ENCODE measurements at places on chromosomes 1 and 21. TPM values are rescaled to one million over a fixed set of nuclear protein-coding genes. Genes with fewer than 3 reads are reported as not detected.

Gene ACTL8
- not detected for total RNA-seq

Gene CADM3
- not detected for total RNA-seq

Gene FAM72D
- 7.9 TPM for total RNA-seq

Gene GJA9
- total RNA-seq = not detected

Gene NBPF6
- total RNA-seq = 0.23 TPM

- H3K27ac ChIP-seq = no peak overlapping the region
- H3K27me3 ChIP-seq = no peaks in the 10 kb centered on the region
- H3K4me1 ChIP-seq = peaks cover 55% of the 10 kb centered on the region
- no peak overlapping the region for H3K4me3 ChIP-seq
- no peak for DNase-seq
Observed at GRCh38 chr1:116572771-116573430, 2.1 kb upstream of the CD58 start.

- H3K27ac ChIP-seq = no peak overlapping the region
- DNase-seq = no peak
- H3K4me3 ChIP-seq = no peak overlapping the region
Observed at GRCh38 chr1:64315402-64315801, 112.0 kb downstream of the UBE2U start.

DNA sequence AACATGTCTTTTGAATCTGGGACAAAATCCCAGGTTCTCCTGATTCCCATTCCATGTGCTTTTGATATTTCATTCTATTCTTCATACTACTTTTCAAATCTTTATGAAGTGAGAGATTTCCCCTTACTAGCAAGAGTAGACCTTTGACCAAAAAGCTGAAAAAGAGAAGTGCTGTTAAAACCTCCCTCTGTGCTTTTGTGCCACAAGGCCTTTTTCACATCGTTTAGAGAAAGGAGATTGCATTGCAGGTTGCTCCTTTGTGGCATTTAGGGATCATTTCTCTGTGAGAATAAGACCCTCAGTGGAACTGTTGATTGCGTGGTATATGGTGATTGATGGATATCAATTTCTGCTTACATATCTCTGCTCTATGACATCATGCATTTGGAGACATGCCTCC lies 148.8 kb downstream of the TGFB2 start:
- H3K4me1 ChIP-seq = peaks cover 4% of the 10 kb centered on the region
- no peak overlapping the region for H3K4me3 ChIP-seq
- H3K27ac ChIP-seq = no peak overlapping the region
- no peaks in the 10 kb centered on the region for H3K36me3 ChIP-seq
- peaks cover 3% of the 10 kb centered on the region for H3K27me3 ChIP-seq

GRCh38 chr1:41239988-41240610 lies 2.0 kb downstream of the SCMH1 start:
- H3K4me3 ChIP-seq = peak overlapping the region; percentile 84
- no peak for DNase-seq
- H3K36me3 ChIP-seq = peaks cover 3% of the 10 kb centered on the region
- peaks cover 27% of the 10 kb centered on the region for H3K4me1 ChIP-seq
- H3K27ac ChIP-seq = no peak overlapping the region

GRCh38 chr1:155210314-155211104 lies 2.0 kb downstream of the MTX1 start:
- H3K4me3 ChIP-seq = peak overlapping the region; percentile 52
- no peak overlapping the region for H3K27ac ChIP-seq
- peaks cover 14% of the 10 kb centered on the region for H3K36me3 ChIP-seq
- H3K27me3 ChIP-seq = no peaks in the 10 kb centered on the region
- H3K4me1 ChIP-seq = peaks cover 26% of the 10 kb centered on the region

DNA sequence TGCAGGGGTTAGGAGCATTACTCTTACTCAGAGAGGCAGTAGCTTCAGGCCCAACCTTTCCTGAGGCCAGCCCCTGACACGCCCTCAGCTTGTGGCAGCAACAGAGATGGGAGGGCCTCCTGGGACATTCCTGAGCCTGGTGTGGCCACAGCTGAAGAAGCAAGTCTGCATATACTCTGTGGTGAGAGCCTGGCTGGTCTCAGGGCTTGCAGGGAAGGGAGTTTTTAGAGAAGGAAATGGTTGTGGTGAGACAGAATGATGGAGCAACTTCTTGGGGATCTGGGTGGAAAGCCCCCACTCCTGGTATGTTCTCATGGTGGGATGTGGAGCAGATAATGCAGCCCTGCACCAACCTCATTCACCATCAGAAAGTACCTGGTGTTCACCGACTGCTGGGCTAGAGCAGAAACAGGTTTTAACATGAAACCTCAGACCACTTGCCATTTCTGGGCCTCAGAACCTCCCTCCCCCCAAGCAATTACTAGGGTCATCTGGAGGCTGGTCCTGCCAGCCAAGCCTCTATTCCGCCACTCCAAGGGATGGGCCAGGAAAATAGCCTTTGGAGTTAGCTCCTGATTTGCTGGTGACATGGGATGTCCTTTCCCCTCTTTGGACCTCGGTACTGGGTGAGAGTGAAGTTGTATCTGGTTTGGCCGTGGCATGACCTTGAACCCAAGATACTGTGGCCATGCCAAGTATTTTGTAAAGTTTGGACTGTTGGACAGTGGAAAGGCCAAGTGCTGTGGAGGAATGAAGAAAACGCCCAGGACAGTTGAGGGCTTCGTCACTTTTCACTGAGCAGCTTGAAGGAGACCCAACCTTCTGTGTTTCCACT lies 28.1 kb upstream of the RNF19B start:
- DNase-seq = peak; percentile 59
- H3K27me3 ChIP-seq = no peaks in the 10 kb centered on the region
- H3K4me3 ChIP-seq = peak overlapping the region; percentile 53

- peaks cover 7% of the 10 kb centered on the region for H3K27me3 ChIP-seq
- peaks cover 3% of the 10 kb centered on the region for H3K4me1 ChIP-seq
- no peak overlapping the region for H3K4me3 ChIP-seq
- no peak overlapping the region for H3K27ac ChIP-seq
- no peak for DNase-seq
- no peaks in the 10 kb centered on the region for H3K36me3 ChIP-seq
Observed at GRCh38 chr1:6111571-6111970, 65.9 kb downstream of the KCNAB2 start.

DNA sequence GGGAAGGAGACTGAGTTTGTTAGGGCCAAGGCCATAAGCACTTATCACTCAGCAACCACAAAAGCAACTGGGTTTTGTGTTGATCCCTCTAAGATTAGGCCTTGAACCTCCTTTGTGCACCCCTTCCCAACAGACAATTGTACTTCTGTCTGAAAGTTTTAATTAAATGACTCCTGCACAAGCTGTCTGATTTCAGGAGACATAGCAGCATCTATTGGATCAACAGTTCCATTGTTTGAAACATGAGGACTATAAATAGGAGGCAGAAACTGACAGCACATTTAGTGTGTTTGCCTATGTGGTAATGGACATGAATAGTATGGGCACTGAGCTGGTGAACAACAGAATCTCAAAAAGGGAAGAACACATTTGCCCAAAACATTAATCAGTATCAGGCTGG lies 167.3 kb upstream of the KCNJ6 start:
- no peak overlapping the region for H3K4me3 ChIP-seq
- no peak overlapping the region for H3K27ac ChIP-seq
- no peaks in the 10 kb centered on the region for H3K4me1 ChIP-seq

All from activated T-helper 2 cell treated with anti-CD3 and anti-CD28 coated beads, Interferon-gamma antibody, Interleukin-2, Interleukin-4, amounts not matched to agents 10 μg/mL and 5 μg/mL and 100 μg/mL, durations not matched to agents 14 hours and 24 hours and 36 hours (primary cell).